ENCODE measurements at places on chromosomes 12 and 14.

GRCh38 chr12:42143452-42144157 is 1.1 kb downstream of the GXYLT1 start:
- DNase-seq, result no peak

- DNase-seq, result no peak
These were observed 40.7 kb downstream of the TPCN1 start for GRCh38 chr12:113261847-113262470.

GRCh38 chr12:60195483-60195882 is 599.7 kb downstream of the SLC16A7 start:
- DNase-seq, result no peak

DNA sequence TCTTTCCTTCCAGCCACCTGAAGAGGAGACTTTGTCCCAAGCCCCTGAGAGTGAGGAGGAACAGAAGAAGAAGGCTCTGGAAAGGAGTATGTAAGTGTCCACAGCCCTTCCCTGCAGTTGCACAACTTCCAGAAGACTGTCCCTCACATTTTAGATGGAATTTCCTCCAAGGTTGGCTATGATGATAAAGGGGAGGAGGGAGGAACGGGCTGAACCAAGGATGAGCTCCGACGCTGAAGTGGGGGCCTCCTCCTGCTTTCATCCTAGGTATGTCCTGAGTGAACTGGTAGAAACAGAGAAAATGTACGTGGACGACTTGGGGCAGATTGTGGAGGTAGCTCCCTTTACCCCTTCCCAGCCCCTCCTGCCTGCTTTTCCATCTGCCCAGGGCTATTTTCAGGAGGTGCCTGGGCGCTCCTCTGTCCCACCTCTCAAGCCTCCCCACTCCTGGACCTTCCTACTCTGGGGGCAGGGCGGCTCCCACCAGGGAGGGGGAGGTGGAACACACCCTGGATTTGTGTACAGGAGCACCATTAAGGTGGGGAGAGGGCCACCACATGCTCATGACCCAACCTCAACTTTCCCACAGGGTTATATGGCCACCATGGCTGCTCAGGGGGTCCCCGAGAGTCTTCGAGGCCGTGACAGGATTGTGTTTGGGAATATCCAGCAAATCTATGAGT is 2.3 kb downstream of the ARHGEF25 start:
- DNase-seq, result no peak

DNA sequence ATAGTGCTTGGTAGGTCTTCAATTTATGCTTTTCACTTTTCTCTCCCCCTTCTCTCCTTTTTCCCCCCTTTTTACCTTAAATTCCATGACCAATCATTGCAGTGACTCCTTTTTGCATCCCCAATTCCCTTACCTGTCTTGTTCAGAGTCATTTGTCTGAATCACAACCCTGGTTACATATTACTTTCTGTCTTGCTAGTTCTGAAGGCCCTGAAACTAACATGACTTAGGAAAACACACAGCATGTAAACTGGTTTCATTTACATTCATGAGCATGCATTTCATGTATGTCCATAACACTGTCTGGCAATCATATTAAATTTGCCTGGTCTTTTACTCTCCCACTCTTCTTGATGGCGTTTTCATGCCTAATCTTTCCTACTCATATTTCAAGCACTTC is 20.3 kb upstream of the FOXG1 start:
- no peak for DNase-seq

DNA sequence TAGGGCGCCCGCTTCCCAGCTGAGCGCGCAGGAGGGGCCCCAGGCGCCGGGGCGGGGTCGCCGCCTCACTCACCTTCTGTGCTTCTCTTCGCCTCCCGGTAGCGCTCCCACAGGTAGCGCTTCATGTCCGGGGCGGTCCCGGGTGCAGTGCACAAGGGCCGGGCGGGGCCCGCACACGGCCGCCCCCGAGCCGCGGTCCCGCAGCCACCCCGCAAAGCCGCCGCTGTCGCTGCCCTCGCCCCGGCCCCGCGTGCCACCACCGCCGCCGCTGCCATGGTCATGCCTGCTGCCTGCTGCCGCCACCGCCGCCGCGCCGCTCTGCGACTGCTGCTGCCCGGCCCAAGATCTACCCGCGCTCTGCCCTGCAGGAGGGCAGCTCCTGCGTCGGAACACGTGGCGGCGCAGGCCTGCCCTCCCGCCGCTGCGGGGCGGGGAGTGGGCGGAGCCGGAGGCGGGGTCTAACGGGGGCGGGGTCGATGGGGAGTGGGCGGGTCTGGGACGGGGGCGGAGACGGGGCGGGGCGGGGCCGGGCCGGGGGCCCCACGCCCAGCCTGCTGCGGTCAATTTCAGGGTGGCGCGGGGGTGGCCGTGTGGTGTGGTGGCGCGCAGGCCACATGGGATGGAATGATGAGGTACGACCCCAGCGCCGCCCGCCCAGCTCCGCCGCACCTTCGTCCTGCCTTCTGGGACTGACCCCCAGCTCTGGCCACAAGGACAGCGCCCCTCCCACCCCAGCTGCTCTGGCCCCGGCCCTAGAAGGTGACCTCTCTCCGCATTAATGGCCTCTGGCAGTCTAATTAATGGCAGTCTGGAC is at the start of gene NT5DC3:
TSS of gene NT5DC3 (minus strand) at position 359 of the 814 bp plus-strand sequence. CDS start at position 281, 78 bp downstream.
- DNase-seq, result peak; percentile 85

DNA sequence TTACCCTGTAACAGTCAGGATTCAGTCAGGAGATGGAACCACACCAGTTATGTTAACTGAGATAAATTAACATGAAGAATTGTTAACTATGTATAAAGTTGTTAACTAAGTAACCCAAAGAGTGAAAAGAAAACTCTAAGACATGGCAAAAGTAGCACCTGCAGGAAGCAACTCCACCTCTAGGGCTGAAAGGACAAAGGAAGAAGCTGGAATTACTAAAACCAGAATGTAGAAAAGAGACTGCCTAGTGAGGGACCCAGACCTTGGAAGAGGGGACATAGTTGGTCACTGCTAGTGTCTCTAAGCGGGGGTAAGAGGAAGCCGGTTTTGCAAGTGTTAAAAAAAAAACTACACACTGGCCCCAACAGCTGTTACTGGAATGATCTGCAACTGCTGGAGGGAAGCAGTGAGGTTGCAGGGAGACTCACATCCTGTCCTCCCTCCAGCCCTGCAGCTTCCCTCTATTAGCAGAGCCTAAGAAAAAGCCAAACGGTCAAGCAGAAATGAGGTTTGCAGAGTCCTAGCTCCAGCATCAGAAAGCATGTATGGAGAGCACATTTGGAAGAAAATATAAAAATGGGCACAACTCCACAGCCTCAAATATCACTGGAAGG is 39.8 kb downstream of the GPR135 start:
- DNase-seq, result no peak

DNA sequence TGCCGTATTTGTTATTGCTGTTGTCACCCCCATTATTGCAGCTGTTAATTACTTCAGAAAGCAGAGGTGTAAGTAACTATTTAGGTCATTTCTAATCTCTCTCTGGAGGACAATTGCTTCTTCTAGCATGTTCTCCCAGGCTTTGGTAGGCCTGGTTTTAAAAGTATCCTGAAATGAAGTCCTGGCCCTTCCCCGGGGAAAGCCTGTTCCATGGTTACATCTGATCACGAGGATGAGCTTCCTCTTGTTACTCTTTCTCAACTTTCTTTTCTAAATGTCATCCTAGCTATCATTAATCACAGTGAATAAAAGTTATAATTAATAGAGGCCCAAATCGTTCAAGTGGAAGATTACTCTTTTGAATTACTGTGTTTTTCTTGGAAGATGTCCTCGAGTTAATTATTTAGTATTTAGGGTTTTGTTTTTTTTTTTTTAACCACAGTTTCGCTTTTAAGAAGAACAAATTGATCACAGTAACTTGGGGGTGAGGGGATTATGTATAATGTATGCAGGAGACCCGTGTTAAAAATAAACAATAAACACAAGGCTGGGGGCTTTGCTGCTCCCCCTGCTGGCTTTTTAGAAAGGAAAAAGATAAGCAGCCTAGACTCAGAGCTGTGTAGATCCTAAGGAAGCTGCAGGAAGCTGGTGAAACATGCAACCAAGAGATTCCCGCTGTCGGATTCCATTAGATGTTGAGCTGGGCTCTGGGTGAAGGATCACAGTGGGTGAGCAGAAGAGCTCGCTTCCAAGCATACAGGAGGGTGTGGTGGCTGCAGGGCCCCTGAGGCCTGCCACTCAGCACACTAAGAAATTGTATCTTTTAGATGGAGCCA is 420.1 kb downstream of the FUT8 start:
- DNase-seq, result peak; percentile 36

DNA sequence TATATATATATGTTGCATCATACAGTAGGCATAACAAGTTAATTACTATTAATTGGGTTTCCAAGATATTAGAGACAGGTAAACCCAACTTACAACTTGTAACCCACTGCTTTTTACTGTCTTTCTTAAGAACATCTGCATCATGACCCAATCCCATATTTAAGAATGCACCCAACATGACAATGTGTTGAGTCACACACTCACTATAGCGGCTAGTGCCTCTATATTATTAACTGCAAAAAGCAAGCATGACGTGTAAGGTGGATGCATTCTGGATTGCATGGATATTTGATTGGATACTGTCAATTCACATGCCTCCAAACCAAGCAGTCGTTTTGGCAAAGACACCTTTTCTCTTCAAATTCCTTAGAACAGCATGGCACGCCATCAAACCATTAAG is 68.2 kb downstream of the KSR2 start:
- no peak for DNase-seq

DNA sequence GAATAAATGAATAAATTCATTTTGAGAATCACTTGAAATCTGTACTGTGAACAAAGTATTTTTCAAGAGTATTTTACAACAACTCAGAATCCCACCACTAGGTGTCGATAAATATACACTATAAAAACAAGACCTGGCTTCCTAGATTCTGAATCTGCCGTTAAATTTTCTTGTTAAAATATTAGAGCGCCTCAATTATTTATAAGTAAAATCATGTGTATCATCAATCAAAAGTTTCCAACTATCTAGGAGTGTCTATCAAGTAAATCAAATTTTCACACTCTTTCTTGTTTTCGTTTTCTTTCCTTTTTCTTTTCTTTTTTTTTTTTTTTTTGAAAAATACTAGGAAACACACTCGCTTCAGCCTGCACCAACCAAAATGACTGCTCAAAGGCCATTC is 179.2 kb upstream of the DCN start:
- no peak for DNase-seq

- no peak for DNase-seq
These were observed 8.5 kb upstream of the LTBP2 start for GRCh38 chr14:74620497-74620921.

GRCh38 chr14:79293482-79294177 is 917.7 kb downstream of the DIO2 start:
- DNase-seq, result no peak

DNA sequence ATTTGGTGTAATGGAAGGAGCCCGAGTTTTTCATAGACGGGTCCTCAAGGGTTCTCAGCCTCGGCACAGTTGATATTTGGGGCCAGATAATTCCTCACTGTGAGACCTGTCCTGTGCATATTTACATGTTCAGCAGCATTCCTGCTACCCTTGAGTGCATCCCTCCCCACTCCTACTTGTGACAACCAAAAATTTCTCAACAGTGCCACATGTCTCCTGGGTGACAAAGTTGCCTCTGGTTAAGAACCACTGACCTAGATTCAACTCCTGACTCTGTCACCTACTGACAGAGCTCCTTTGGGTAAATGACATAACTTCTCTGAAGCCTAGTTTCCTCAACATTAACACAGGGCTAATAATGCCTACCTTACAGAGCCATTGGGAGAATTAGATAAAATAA is 60.4 kb downstream of the TTC9 start:
- no peak for DNase-seq

DNA sequence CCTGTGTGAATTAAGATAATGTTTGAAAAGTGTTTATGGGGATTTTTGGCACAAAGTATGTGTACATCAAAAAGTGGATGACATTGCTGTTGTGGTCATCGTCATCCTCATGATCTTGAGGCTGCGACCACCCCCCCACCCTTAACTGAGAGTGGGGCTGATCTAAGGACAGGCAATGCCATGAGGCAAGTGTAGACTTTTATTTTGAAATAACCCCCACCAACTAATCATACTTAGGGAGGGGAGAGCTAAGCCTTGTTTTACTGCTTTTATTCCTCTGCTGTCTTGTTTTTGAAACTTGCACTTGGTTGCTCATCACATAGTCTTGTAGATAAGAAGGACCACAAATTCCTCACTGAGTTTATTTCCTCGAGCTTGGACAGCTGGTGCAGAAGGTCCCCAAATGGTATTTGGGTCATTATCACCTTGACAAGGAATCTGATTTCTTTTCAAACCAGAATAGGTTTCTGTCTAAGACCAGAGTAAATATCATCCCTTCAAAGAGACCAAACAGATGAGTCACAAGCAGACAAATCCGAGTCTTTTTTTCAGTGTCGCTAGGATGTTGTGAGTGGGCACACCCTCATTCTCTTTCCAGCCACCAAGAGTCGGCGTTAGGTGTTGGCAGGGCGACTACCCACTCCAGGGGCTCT is 23.9 kb upstream of the SMOC1 start:
- DNase-seq, result no peak

DNA sequence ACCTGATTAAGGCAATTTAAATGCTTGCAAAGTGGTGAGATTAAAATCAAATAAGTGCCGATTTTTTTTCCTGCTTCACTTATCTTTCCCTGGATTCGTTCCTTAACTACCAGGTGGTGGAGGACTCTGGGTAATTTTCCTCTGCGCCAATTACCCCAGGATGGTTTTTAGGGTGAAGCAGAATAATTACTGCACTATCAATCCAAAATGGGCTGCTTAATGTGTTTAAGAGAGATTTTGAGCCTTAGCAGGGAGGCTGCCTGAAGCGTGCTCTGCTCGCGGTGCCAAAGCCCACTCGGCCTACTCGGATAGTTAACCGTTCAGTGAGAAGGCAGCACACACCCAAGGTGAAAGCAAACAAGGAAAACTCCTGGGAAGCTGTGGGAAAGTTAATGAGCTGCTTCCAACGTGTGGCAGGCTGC is 274.9 kb upstream of the LMO3 start:
- DNase-seq, result no peak

- no peak for DNase-seq
These were observed 6.1 kb upstream of the CDCA4 start for GRCh38 chr14:105026802-105027563.

GRCh38 chr12:15356951-15357364 is 34.6 kb downstream of the PTPRO start:
- DNase-seq, result no peak

- no peak for DNase-seq
These were observed 12.5 kb upstream of the GLIPR1L2 start for GRCh38 chr12:75378354-75378753.

DNA sequence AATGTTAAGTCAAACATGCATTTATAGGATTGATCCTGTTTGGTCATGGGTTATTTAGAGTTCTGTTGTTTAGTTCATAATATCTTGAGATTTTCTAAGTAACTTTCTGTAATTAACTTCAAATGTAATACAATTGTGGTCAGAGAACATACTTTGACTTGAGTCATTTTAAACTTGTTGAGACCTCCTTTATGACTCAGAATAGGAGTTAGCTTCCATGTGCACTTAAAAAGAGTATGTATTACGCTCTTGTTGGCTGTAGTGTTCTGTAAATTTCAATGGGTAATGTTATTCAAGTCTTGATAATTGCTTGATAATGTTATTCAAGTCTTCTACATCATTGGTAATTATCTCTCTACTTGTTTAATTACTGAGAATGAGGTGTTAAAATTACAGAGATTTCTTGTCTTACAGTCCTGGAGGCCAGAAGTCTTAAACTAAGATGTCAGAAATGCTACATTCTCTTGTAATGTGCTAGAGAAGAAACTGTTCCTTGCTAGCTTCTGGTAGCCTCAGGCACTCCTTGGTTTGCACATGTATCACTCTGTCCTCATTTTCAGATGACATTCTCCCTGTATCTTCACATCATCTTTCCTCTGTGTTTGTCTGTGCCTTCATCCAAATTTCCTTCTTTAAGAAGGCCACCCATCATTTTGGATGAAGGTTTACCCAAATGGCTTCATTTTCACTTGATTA is 197.3 kb downstream of the TMTC3 start:
- no peak for DNase-seq
